CD4-positive, alpha-beta T cell treated with Interleukin-6 for 4 hours (primary cell): ENCODE measurements at places on chromosomes 7 and 10.

DNA sequence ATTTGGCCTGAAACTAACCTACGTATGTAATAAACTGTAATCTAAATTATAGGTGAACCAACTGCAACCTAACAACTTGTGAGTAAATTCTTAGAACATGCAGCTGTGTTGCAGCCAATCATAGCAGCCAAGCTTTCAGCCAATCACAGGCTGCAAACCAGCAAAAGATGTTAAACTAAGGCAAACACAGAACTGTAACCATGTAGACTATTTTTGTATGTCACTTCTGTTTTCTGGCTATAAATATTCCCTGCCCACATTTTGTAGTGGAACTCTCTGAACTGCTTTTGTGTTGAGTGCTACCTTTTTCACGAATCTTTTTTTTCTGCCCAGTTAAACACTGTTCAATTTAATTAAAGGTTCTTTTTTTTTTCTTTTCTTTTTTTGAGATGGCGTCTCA is 28.2 kb upstream of the ZPBP start:
- DNase-seq = no peak

DNA sequence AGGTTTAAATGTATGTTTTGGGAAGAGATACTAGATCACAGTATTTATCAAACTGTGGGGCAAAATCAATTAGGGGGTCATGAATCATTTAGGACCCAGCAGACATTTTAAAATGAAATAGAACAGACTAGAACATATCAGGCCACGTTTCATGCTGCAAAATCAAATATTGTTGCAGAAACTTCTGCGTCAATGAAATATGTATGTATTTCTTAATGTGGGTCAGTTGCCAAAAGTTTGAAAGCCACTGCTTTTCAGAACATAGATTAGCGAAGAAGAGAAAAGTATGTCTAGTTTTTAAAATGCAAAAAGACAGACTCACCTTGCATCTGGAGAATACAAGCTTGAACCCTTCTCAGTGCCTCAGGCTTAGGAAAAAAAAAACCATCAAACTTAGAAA is 102.7 kb upstream of the BMPER start:
- DNase-seq = no peak

DNA sequence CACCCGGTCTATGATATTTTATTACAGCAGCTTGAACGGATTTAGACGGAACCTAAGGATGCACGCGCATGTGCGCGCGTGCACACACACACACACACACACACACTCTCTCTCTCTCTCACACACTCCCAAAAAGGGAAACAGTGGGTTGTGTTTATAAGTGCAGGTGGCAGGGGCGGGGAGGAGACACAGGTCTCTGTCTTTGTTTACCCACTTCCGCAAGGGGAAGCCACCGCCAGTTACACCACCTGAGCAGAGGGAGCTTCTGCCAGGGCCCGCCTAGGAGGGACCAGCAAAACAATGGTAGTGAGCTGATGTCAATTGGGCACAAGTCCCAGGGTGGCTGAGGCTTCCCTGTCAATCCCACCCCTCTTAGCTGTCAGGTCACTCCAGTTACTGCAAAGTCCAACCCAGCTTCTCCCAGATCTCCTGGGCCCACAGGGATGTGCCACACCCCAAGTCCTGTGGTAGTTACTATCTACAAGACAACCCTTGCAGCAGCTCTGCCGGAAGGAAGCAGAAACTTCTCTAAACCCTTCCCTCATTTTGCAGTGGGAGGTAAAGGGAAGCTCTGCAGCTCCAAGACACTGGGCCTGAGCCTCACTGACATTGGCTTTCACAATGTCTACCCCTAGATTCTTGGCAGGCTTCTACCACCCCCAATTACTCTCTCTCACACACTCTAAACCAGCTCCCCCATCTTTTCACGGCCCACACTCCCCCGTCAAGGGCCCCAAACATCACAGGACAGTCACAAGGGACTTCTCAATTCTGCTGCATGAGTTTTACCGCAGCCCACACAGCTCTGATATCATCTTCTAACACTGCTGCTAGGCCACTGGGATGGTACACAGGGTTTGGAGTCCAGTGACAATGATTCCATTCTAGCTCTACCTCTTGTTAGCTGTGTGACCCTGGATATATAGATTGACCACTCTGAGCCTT is 17.6 kb downstream of the ANXA11 start:
- peak; percentile 88 for DNase-seq

DNA sequence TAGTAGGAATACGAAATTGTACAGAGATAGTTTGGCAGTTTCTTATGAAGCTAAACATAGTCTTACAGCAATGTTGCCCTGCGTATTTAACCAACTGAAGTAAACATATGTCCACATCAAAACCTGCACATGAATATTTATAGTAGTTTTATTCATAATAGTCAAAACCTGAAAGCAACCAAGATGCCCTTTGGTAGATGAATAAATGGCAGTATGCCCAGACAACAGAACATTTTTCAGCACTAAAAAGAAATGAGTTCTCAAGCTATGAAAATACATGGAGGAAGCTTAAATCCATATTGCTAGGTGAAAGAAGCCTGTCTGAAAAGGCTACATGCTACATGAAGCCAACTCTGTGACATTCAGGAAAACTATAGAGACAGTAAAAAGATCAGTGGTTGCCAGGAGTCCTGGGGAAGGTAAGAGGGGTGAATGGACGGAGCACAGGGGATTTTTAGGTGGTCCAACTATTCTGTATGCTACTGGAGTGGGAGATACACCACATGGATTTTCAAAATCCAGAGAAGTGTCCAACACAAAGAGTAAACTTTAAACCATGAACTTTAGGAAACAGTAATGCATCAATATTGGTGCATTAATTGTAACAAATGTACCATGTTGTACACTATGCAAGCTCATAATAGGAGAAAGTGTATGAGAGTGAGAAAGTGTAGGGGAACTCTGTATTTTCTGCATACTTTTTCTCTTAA is 17.6 kb downstream of the GPRIN2 start:
- no peak for DNase-seq

DNA sequence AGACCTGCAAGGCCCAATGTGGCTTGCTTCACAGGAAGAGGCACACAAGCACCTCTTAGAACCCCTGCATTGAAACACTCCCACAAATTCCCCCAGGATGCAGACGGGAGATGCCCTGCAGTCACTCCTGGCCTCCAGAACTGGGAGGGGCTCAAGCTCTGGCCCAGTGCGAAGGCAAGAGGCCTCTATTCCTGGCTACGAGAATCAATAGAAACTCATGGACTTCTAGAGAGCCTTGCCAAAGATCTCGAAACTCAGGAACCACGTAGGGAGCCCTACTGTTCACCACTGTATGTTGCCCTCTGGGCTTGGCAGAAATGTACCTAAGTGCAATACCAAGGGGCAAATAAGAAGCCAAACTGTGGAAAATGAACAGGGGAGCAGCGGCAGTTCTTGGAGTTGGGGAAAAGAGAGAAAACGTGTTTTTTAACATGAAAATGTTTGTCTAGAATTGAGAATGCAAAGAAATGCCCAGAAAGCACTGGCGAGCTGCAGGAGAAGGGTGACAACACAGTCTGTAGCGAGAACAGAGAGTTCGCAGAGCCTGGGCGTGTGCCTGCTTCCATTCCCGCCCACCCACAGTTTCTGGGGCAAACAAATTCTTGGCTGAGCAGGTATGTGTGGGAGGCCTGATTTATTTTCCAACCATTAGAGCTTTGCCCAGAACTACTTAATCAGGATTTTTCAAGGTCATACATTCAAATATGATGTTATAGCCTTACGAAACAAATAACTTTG is 260.5 kb upstream of the KLF14 start:
- DNase-seq = no peak
